ENCODE measurements at places on chromosomes 2 and 18. TPM values are rescaled to one million over a fixed set of nuclear protein-coding genes. Genes with fewer than 3 reads are reported as not detected.

GRCh38 chr2:60320724-60321123 is 232.7 kb downstream of the BCL11A start:
- no peak overlapping the region for H3K27ac ChIP-seq
- no peak overlapping the region for H3K4me3 ChIP-seq
- DNase-seq: no peak
- no peaks in the 10 kb centered on the region for H3K27me3 ChIP-seq
- H3K4me1 ChIP-seq: peaks cover 3% of the 10 kb centered on the region

DNA sequence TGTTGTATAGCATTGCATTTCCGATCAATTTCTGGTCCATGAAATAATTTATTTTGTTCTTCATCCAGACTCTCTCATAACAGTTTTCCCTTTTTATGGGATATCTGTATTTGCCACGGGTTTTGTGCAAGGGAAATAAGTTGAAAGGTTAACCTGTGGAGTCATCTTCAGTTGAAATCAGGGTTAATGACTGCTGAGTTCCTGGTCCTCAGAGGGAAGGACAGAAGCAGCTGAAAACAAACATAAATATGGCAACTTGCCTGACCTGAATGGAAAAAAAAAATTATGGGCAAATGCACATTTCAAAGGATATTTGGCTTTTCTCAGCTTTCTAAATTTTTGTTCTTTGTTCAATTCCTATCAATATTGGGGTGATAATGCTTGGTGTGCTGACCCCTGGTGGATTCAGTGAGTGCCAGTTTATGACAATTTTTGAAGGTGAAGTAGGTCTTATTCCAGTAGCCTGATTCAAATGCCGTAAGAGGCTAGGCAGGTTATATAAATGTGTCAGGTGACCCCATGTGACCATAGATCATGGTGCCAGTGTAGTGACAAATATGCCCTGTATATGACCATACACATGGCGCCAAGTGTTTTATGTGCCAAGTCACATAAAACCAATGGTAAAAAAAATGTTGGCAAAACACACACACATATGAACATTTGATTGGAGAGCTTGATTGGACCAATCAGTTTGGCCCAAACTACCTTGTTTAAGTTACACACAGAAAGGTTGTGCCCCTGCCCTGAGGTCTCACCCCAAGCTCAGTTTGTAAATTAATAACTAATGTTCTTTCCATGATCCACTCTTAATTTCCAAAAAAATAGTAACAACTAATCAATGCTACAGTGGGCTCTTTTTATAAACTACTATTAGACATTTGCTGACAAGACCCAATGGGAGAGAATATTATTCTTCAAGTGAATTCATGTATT is 47.6 kb upstream of the FAM124B start:
- no peaks in the 10 kb centered on the region for H3K4me1 ChIP-seq
- H3K36me3 ChIP-seq: no peaks in the 10 kb centered on the region
- H3K27me3 ChIP-seq: no peaks in the 10 kb centered on the region

DNA sequence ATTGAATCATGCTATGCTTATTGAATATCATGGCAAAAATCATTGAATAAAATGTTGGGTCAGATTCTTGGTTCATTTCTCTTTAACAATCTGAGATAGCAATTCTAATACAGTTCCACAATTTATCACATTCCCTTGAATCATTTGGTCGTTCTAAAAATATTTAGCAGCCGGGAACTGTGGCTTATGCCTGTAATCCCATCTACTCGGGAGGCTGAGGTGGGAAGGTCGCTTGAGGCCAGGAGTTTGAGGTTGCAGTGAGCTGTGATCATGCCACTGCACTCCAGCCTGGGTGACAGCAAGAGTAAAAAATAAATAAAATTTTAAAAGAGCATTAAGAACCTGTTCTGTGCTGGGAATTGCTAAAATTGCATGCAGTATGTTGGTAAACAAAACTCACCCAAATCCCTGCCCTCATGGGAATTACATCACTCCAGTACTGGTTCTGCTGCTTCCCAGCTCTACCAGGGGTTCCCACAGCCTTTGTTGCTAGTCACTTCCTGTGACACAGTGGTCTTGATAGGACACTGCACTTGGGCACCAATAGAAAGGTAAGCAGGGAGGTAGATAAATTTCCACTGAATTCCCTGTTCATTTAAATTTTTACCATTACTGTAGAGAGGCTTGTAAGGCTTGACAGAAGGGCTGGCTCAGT is 200.4 kb downstream of the CTNNA2 start:
- no peaks in the 10 kb centered on the region for H3K36me3 ChIP-seq
- no peak overlapping the region for H3K27ac ChIP-seq
- H3K4me1 ChIP-seq: no peaks in the 10 kb centered on the region
- no peak for DNase-seq
- H3K4me3 ChIP-seq: no peak overlapping the region
- H3K27me3 ChIP-seq: no peaks in the 10 kb centered on the region

- DNase-seq: no peak
- H3K27ac ChIP-seq: no peak overlapping the region
- no peaks in the 10 kb centered on the region for H3K36me3 ChIP-seq
- H3K4me3 ChIP-seq: no peak overlapping the region
- peaks cover 33% of the 10 kb centered on the region for H3K27me3 ChIP-seq
- 0 out of 2 replicates have a peak, but pooled peaks cover 1% of the 10 kb centered on the region for H3K4me1 ChIP-seq
Measured at GRCh38 chr2:218780046-218780445, 1.9 kb upstream of the CYP27A1 start.

DNA sequence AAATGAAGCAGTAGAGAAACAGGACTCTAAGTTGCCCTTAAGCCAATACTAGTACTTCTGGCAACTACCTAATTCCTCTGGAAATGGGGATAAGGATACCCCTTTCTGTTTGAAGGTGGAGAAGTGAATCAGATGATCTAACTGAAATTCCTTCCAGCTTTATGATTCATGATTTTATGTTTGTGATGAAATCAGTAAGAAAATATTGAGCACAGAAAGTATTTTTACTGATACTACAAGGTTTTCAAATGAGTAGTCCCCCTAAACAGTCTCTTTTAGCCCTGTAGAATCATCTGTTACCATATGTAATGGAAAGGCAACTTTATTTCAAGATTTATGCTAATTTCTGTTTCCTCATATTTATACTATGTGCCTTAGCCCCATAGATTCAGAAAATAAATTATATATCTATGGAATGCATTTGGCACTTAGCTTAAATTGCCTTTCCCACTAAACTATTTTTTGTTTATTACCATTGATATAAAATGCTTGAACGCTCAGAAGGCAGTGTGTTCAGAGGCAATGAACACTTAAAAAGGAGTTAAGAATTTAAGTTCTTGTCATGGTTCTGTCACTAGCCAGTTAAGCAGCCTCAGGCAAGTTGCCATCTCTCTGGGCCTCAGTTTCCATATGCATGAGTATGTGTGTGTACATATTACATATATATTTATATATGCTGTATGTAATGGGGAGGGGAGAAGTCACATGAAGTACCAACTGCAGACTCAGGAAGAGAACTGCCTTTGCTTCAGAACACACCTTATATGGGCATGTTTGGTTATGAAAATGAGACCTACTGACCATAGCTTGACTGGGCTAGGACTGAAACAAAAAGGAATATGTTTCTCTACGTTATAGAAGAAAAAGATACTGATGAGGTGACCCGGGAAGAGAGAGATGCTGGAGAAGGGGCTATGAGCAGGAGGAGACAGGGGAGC is 97.7 kb downstream of the CDC42EP3 start:
- DNase-seq: no peak
- no peaks in the 10 kb centered on the region for H3K36me3 ChIP-seq
- no peaks in the 10 kb centered on the region for H3K4me1 ChIP-seq
- no peaks in the 10 kb centered on the region for H3K27me3 ChIP-seq

DNA sequence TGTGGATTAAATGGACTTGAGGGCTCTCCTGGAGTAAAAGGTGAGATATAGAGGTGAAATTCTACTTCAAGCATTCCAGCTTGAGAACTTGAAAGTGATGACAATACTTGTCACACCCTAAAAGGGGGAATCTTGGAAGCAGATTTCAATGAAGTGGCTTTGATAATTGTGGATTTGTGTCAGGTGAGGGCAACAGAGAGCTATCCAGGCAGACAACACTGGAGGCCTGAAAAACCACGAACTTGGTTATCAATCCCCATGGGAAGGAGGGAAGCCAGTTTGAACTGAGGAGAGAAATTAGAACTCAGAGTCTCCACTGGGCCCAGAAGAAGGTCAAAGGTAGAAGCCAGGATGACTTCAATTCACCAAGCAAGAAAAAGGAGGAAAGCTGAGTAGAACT is 263.9 kb downstream of the FIGN start:
- no peak overlapping the region for H3K4me3 ChIP-seq
- H3K36me3 ChIP-seq: no peaks in the 10 kb centered on the region
- no peaks in the 10 kb centered on the region for H3K27me3 ChIP-seq
- peaks cover 6% of the 10 kb centered on the region for H3K4me1 ChIP-seq
- no peak overlapping the region for H3K27ac ChIP-seq

SGPP2 gene
- not detected for total RNA-seq

GRCh38 chr18:3931013-3931315 is 481.0 kb downstream of the TGIF1 start:
- H3K4me1 ChIP-seq: no peaks in the 10 kb centered on the region
- no peak overlapping the region for H3K4me3 ChIP-seq
- H3K27me3 ChIP-seq: no peaks in the 10 kb centered on the region
- no peak for DNase-seq

GRCh38 chr2:102999958-103000357 is 238.1 kb downstream of the TMEM182 start:
- H3K36me3 ChIP-seq: no peaks in the 10 kb centered on the region
- H3K4me3 ChIP-seq: no peak overlapping the region
- H3K27ac ChIP-seq: no peak overlapping the region
- H3K4me1 ChIP-seq: no peaks in the 10 kb centered on the region

- no peaks in the 10 kb centered on the region for H3K36me3 ChIP-seq
- H3K4me1 ChIP-seq: peaks cover 11% of the 10 kb centered on the region
- DNase-seq: no peak
- no peak overlapping the region for H3K27ac ChIP-seq
- no peaks in the 10 kb centered on the region for H3K27me3 ChIP-seq
Measured at GRCh38 chr18:55858661-55859515, 270.9 kb upstream of the TCF4 start.

- no peaks in the 10 kb centered on the region for H3K27me3 ChIP-seq
- H3K27ac ChIP-seq: no peak overlapping the region
- H3K36me3 ChIP-seq: no peaks in the 10 kb centered on the region
- DNase-seq: no peak
- peaks cover 13% of the 10 kb centered on the region for H3K4me1 ChIP-seq
Measured at GRCh38 chr18:23281626-23282436, 146.5 kb downstream of the CABLES1 start.
